ENCODE measurements at places on chromosomes 7 and 10.
A peak's percentile ranks its signal among the peaks of the same experiment; 100 is the strongest.

GRCh38 chr7:151059367-151060112 lies at the start of gene SLC4A2:
TSS of gene SLC4A2 (plus strand) at chr7:151059589. CDS start at chr7:151061988, 2,399 bp downstream.
- peak; percentile 43 for DNase-seq

DNA sequence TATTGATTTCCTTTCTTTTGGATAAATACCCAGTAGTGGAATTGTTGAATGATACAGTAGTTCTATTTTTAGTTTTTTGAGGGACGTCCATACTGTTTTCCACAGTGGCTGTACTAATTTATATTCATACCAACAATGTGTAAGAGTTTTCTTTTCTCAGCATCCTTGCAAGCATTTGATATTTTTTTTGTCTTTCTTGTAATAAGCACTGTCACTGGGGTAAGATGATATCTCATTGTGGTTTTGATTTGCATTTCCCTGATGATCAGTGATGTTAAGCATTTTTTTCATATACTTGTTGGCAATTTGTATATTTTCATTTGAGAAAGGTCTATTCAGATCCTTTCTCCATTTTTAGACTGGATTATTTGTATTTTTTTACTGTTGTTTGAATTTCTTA lies 308.7 kb downstream of the PTEN start:
- DNase-seq: no peak

DNA sequence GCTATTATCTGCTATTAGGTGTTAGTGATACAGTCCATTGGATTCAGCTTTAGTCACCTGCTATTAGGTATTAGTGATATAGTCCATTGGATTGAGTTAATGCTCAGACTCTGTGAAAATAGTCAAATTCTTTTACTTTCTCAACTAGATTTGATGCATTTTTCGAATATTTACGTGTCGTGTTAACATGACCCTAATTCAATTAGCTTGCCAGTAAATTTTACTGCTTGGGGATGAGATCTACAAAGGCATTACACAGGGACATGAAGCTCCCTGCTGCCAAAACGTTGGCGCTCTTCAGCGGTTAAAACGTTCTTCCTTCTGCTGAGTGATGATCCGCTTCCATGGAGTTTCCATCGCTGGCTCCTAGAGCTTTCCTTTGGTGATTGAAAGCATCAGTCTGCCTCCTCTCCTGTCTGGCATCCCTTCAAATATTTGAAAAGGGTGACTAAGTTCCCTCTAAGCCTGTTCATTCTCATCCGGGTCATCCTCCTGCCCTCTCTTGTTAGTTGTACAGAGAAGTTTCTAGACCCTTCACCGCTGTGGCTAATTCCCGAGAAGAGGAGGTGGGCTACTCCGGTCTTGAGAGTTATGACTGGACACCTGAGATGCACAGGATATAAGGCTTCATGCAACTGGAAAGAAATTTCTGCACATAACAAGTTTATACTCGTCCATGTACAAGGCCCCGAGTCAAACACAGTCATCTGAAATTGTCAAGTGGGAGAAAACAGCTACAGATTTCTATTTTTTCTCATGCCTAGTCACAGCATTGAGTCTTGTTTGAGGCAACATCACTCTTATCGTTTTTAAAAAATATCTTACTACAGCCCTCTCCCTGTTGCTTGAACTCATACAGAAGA lies 254.0 kb downstream of the KLF6 start:
- no peak for DNase-seq

DNA sequence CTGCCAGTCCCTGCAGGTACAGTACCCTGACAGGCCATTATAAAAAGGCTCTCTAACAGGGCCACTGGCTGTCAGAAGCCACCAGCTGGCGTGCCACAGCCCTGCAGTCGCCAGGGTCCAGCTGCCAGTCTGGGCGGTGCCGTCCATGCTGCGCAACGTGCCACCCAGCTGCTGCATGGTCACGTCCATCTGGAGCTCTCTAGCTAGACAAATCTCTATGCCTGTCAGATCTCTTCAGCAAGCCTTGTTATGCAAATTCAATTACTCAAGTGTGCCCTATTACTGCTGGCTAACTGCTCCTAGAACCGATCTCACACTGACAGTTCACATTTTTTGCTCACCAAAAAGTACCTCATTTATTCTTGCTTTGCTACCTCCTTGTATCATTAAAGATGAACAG lies 75.9 kb downstream of the HIBADH start:
- no peak for DNase-seq

DNA sequence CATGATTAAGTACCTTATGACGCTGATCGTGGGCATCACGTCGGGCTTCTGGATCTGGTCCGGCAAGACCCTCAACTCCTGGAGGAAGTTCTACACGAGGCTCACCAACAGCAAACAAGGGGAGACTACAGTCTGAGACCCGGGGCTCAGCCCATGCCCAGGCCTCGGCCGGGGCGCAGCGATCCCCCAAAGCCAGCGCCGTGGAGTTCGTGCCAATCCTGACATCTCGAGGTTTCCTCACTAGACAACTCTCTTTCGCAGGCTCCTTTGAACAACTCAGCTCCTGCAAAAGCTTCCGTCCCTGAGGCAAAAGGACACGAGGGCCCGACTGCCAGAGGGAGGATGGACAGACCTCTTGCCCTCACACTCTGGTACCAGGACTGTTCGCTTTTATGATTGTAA lies 2.5 kb downstream of the FZD1 start:
- no peak for DNase-seq

- no peak for DNase-seq
Measured at GRCh38 chr10:87816898-87817608, 973 bp downstream of the ATAD1 start.

DNA sequence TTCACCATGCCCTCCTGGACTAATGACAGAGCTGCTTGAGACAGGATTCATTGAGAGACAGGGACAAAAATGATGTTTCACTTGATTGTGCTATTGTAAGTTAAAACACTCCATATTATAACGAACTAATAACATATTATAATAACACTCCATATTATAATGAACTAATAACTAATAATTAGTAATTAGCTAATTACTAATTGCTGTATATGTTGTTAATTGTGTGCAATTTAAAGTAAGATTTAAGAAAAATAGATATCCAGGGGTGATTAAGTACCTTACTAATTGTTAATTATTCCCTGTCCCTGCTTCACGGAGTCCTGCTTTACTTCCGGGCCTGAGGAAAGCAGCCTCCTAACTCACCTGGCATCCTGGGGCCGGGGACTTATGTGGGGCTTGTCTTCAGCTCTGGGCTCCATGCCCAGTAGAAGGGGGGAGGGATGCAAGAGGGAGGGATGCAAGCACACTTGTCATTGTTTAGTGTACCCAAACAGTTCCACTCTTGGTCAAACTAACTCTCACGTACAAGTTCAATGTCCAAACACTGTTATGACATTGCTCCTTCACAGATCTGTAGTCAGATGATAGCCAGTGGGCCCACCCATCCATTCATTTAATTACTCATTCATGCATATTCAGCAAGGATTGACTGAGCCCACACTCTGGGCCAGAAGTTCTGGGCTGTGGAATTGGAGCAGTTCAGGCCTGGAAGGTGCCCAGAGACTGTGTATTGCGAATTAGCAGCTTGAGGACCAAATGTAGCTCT lies 53.8 kb downstream of the COL13A1 start:
- DNase-seq: no peak
